ENCODE measurements at places on chromosomes 11 and 22.

GRCh38 chr11:70024036-70024772 lies 53.9 kb upstream of the ANO1 start:
- DNase-seq: no peak

DNA sequence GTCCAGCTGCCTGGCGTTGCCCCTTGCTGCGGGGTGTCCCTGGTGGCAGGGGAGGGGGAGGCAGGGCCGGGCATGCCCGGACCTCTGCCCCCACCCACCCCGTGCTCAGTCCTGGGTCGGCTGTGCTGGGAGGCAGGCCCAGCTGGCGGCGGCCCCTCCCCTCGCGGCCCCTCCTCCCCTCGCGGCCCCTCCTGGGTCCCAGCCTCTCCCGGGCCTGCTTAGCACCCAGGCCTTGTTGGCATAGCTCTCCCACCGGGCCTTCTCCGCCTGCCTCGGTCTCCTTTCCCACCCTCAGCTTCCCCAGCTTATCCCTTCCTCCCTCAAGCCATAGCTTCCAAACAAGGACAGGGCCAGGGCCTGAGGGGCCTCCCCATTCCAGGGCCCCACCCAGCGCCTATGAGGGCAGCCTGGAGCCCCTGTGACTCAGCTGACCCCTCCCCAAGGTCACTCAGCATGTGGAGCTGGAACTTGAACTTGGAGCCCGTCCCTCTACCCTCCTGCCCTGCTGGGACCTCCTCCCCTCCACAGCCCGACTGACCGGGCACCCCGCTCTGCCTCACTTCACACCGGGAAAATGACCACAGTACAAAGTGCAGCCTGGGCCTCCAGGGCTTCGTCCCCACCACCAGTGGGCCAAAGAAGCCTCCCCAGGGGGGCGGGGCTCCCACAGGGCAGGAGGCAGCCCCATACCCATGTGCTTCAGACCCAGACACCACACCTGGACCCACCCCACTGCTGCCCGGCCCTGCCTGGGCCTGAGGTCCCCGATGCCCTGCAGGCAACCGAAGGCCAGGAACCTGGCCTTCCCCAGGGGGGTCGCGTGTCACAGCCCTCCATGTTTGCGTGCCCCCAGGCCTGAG lies 1.2 kb downstream of the EPS8L2 start:
- DNase-seq: no peak

DNA sequence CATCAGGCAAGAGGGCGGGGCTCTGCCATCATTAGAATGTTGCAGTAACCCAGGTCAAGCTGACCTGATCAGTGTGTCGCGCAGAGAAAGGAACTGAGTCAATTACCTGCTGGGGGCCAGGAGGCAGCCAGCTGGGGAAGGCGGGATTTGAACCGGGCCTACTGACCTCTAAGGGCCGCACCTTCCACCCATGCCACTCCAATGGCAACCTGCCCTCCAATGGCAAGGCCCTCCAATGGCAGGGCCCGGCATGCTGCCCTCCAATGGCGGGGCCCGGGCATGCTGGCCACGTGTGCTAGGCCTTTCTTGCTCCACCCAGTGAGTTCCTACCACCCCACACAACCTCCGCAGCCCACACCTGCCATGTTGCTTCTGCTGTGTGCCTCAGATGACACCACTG lies 407.6 kb downstream of the CTTN start:
- DNase-seq: no peak

DNA sequence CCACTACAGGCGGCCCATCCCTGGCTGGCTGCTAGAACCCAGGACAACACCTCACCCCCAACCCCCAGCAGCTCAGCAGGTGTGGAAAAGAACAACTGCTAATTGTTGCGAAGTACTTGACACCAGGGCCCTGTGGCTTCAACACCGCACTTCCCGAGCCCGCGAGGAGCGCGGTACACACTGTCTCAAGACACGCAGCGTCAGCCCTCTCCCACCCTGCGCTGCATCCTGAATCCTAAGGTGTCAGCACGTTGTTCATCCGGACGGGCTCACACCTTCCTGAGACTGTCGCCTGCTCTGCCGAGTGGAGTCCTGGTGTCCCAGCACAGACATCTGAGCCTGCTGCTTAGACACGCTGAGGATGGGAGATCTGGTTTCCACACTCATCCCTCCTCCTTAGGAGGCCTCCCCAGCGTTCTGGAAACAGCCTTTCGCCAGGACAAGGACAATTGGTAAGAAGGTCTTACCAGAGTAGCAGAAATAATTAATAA lies 1336.2 kb downstream of the BRD1 start:
- DNase-seq: no peak

DNA sequence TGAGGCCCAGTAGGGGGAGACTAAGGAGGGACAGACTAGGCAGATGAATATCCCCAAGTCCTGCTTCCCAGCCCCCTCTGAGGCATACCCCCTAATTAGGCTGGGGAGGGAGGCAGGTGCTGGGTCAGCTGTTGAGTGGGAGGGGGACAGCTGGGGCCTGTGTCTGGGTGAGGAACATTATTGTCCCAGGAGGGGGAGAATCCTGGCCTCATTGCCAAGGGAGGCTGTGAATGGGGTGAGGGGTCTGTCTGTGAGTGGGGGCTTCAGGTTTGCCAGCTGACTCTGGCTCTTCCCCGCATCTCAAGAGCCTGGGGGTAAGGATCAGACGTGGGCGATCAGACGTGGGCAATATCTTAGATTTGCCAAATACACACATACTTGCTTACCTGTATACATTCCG lies 2.1 kb downstream of the INPPL1 start:
- DNase-seq: no peak

DNA sequence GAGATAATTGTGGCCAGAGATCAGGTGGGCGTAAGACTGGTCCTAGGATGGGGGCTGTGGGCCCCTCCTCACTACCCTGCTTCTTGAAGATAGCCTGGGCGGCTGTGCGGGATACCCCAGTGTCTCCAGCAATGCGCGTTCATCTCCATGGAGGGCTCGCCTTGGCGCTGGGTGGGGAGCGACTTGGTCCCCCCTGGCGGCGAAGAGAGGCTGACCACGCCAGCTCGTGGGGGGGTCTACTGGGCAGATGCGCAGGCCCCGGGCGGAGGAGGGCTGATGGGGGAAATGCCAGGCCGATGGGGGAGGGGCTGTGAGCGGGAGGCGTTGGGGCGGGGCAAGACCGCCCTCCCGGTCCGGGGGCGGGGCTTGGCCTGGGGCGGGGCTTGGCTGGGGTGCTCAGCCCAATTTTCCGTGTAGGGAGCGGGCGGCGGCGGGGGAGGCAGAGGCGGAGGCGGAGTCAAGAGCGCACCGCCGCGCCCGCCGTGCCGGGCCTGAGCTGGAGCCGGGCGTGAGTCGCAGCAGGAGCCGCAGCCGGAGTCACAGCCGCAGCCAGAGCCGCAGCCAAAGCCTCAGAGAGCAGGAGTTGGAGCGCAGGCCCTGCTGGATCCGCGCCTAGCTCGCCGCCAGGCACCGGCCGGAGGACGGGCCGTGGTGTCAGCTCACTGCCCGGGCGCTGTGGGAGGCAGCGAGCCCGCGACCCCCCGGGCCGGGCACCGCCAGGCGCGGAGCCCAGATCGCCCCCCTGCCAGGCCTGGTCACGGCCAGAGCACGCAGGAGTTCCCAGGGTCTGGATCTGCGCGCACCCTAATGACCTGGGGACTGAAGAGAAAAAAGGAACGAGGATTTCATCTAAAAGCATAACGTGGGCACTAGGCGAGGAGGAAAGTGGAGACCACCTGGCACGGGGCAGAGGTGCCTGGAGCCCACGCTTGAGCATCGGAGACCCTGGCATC lies at the start of gene SLC35E4:
Gene SLC35E4 (plus strand): TSS at position 509 of the 953 bp plus-strand sequence. CDS start 670 bp downstream, outside the sequence.
- DNase-seq: no peak

GRCh38 chr11:575313-575995 lies 816 bp upstream of the PHRF1 start:
- DNase-seq: no peak

DNA sequence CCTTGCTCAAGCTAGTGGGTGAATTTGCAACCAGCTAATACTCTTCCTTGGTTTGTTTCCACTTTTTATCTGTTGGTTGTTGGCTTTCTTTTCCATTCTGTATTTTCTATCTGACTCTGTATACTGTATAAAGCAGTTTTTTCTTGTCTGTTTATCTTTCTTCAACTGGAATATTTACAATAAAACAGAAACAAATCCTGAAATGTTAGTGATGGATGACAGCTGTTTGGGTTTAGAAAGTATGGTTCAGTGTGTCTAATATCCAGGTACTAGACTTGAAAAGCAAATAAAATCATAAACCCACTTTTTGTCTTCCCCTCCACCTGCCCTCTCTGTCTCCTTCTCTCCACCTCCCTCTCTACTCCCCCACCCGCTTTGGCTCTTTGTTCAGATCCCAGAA lies 35.3 kb upstream of the TBCEL start:
- no peak for DNase-seq

DNA sequence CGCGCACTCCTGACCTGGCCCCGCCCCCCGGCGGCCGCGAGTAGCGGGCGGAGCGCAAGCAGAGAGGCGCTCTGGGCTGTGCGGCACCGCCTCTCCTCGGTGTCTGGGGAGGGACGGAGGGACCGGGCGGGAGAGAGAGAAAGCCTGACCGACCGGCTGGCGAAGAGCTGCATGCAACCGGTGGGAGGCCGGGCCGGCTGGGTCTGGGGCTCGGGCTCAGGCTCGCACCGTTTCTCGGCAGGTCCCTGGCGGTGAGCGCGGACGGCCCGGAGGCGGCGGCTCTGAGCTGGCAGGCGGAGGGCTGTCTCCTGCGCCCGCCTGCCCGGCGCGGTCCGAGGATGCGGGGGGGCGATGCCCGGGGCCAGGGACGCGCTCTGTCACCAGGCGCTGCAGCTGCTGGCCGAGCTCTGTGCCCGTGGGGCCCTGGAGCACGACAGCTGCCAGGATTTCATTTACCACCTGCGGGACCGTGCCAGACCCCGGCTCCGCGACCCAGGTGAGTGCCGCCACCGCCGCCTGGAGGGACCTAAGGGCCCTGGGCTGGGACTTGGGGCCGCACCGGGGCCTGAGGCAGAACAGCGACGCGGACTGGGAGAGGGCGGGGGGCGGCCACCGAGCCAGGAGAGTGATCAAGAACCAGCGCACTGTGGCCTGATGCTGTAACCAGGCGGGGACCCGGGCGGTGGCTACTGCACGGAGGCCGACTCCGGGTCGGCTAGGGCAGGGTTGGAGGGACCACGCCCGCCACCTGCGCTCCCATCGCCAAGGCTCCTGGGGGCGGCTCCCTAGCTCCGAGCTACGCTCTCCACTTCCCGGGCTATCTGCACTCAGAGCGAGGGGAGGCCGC lies at the start of gene SYT9:
Gene SYT9 (plus strand): TSS at position 69 of the 847 bp plus-strand sequence. CDS start 283 bp downstream, at position 352.
- DNase-seq: no peak

DNA sequence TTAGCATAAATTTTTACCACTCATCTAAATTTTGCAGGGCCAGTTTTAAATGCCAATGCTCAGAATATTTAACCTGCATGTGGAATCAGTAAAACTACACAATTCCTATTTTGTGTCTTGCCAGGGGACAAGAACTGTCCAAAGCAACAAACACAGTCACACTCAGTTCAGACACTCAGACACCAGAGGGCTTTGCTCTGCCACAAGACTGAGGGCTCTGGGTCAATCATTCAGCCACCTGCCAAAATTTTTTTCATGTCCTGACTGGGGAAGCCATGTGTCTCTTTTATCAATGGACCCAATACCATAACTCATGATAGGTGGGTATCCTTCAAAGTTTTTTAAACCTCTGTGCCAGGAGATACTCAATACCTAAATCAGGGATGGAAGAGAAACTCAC lies 304.0 kb upstream of the ANO3 start:
- no peak for DNase-seq

All from Panc1 (cell line).